ENCODE measurements at places on chromosomes 6 and 20.
A peak's percentile ranks its signal among the peaks of the same experiment; 100 is the strongest.

GRCh38 chr6:129609635-129610034, 100.3 kb downstream of the ARHGAP18 start:
- no peak for DNase-seq

- DNase-seq = no peak
Observed at GRCh38 chr6:110414669-110415068, 706 bp downstream of the DDO start.

DNA sequence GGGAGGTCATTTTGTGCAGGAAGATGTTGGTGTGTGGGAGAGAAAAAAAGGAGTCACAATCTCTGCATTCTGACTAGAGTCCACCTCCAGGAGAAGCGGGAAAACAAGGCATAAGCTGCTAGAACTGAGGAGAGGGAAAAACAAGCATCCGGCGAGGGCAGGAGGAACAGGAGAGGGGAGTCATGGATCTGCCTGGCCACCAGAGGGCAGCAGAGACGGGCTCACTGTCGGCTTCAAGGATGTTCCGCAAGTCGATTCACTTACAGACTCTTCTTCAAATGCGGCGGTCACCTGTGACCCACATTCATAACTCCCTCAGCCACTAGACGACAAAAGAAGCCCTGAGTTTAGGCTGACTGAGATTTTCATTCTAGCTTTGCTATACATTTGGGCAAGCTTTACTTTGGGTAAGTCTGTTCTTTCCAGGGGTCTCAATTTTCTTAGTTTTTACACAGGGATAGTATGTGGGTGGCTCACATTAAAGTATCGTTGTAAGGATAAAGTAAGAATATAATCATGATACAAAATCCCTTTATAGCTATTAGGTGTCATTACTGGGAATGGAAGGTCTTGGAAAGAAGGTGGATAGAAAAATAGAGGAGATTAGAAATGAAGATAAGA, 6.6 kb upstream of the BTNL2 start:
- DNase-seq = peak; percentile 89

GRCh38 chr6:68372991-68373390, 262.1 kb upstream of the ADGRB3 start:
- no peak for DNase-seq

DNA sequence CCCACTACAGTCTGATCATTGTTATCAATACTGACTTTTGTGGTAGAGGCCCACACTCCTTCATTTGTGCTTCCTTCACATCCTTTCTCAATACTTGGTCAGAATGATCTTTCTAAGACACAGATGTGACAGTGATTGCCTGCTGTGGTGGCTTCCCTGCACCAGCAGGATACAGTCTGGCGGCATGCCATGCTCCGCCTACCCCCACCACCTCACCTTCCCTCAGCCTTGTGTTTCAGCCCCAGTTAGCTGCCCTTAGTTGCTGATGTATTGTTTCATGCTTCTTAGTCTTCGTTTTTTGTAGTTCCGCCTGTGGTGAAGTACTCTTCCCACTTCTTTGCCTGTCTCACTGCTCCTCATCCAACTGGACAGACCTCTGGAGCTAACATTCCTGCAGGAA, 10.9 kb downstream of the LRRC1 start:
- no peak for DNase-seq

- no peak for DNase-seq
Observed at GRCh38 chr20:33606118-33606771, 55.9 kb upstream of the C20orf144 start.

- DNase-seq = peak; percentile 56
Observed at GRCh38 chr6:43123461-43124314, 47.4 kb upstream of the SRF start.

GRCh38 chr6:93120154-93120742, 299.1 kb downstream of the EPHA7 start:
- no peak for DNase-seq

- DNase-seq = peak; percentile 67
Observed at GRCh38 chr6:154156135-154156896, 117.3 kb downstream of the OPRM1 start.

- peak; percentile 72 for DNase-seq
Observed at GRCh38 chr6:168884646-168885086, 369.0 kb downstream of the THBS2 start.

DNA sequence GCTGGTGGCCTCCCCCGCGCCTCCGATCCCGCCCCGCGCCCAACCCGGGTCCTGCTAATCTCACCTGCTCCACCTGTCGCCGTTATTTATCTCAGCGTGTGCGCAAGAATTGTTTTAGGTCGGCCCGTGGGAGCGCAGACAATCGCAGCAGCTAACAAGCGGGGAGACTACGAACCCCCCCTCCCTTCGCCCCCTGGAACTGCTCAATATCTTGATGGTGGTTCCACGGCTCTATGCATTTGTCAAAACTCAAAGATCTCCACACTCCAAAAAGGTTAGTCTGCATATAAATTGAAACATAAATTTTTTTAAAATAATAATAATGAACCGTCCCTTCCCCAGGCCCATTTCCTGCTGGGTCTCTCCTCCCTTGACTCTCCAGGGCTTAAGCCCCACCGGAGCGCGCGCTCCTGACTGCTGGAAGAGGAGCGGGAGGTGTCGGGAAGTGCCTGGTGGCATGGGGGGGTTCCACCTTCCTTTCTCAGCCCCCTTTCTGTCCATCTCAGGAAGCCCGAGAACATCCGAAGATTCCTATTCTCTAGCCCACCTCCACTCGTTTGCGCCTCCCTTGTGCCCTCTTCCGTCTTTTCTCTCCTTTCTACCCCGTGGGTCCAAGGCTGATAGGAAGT, 1.6 kb upstream of the MDGA1 start:
- no peak for DNase-seq

GRCh38 chr6:157126183-157127098, 196.9 kb downstream of the TMEM242 start:
- DNase-seq = no peak

GRCh38 chr20:856361-856775, 22.9 kb downstream of the FAM110A start:
- DNase-seq = no peak

- DNase-seq = no peak
Observed at GRCh38 chr20:29740951-29741593, 1516.4 kb upstream of the DEFB115 start.

- DNase-seq = peak; percentile 59
Observed at GRCh38 chr6:33749401-33749800, 2.7 kb upstream of the IP6K3 start.

GRCh38 chr20:47080365-47080764, 185.7 kb downstream of the EYA2 start:
- no peak for DNase-seq

GRCh38 chr6:110595112-110595511, 118.7 kb upstream of the SLC22A16 start:
- no peak for DNase-seq

DNA sequence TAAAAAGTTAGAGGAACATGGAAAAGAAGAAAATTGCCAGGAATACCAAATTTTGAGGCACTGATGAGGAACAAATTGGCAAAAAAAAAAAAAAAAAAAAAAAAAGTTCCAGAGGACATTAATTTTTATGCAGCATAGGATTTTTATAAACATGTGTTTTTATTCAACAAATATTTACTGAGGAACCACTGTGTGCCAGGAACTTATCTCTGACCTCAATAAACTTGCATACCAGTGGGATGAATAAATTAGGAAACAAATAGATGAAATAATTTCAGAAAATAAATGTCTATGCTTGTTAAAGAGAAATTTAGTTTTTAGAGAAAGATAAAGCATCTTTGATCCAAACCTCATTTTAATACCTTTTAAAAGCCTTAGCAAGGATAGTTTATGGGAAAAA, 175.1 kb downstream of the PDE10A start:
- no peak for DNase-seq

DNA sequence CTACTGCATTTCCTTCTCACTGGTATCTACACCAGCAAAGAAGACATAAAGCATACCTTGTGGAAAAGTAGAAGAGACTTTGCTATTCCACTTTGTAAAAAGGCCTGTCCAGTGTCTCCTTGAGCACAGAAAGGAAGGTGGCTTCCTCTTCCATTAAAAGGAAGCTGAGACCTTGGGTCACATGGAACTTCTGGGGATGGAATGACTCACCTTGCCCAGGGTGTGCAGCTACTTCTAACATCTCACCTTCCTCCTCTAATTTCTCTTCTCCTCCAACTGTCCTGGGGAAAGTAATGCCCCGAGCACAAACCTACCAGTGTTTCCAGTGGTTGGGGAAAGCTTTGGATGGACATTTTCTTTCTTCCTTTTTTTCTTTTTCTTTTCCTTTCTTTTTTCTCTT, 848.8 kb upstream of the MAP3K7 start:
- no peak for DNase-seq

GRCh38 chr6:156060013-156060412, 604.4 kb upstream of the NOX3 start:
- no peak for DNase-seq

GRCh38 chr6:139243536-139243935, 48.3 kb downstream of the TXLNB start:
- no peak for DNase-seq

DNA sequence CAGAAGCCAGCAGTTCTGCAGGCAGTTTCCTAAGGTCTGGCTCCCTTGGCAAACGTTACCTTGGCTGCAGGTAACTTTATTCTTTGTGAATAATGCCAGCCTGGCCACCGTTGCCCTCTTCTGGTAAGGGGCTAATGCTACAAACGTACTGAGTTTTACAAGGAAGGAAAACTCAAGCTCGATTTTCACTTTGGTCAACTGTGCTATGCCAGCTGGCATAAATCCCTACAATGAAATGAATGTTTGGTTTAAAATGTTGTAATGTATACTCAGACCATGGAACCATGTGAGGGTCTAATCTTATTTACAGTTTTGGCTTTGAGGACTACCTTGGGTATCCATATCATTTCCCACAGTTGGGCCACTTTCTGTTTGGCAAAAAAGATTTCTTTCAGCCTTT, 101.4 kb downstream of the SLX4IP start:
- peak; percentile 42 for DNase-seq

- DNase-seq = no peak
Observed at GRCh38 chr6:106614166-106614565, 15.1 kb downstream of the RTN4IP1 start.

- DNase-seq = no peak
Observed at GRCh38 chr6:118746825-118747174, 95.4 kb upstream of the CEP85L start.

GRCh38 chr6:128494440-128494839, 26.0 kb downstream of the PTPRK start:
- no peak for DNase-seq
